Activated CD4-positive, alpha-beta T cell treated with anti-CD3 and anti-CD28 coated beads, Interleukin-10, Interleukin-2, amounts not matched to agents 100 ng/mL and 50 ng/mL, durations not matched to agents 16 hours and 8 hours (primary cell): ENCODE measurements at places on chromosomes 4 and X.

DNA sequence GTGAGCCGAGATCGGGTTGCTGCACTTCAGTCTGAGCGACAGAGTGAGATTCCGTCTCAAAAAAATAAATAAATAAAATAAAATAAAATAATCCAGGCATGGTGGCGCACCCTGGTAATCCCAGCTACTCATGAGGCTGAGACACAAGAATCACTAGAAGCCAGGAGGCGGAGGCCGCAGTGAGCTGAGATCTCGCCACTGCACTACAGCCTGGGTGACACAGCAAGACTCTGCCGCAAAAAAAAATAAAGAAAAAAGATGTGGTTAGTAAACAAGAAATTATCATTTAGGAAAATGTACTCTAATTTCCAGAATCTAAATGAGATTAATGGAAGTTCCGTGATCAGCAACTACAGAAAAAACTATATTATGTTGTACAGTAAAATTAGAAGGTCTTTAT, 14.5 kb upstream of the LRBA start:
- DNase-seq: peak; percentile 79

- no peak for DNase-seq
Observed at GRCh38 chrX:153190381-153190780, 11.3 kb downstream of the MAGEA1 start.

DNA sequence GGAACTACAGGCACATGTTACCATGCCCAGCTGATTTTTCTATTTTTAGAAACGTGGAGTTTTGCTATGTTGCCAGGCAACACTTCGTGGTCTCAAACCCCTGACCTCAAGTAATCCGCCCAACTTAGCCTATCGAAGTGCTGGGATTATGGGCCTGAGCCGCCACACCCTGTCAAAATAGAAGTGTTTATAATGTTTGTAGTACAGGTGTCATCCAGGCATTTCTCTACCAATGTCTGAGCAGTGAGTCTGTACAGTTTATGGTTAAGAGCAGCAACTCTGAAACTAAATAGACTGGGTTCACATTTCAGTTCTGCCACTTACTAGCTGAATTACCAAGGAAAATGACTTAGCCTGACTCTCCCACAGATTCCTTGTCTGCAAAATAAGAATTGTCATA, 460.4 kb upstream of the GALNT7 start:
- DNase-seq: no peak

GRCh38 chr4:38695809-38696208, 31.8 kb downstream of the KLF3 start:
- DNase-seq: no peak

DNA sequence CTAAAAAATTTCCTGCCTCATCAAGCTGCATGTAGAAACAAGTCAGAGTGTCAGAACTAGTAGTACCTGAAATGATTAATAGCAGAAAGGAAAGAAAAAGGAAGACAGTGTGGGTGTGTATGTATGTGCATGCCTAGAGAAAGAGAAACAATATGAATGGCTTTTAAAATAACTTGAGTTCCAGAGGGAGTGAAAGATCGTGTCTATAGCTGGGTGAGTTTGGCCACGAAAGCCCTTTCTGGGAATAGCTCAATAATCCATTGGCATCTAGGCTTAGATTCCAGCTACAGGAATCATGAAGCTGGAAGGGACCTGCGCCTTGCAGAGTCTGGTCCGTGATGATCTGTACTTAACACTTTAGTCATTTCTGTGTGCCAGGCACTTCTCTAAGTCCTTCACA, 195.6 kb downstream of the RAPGEF2 start:
- DNase-seq: no peak

DNA sequence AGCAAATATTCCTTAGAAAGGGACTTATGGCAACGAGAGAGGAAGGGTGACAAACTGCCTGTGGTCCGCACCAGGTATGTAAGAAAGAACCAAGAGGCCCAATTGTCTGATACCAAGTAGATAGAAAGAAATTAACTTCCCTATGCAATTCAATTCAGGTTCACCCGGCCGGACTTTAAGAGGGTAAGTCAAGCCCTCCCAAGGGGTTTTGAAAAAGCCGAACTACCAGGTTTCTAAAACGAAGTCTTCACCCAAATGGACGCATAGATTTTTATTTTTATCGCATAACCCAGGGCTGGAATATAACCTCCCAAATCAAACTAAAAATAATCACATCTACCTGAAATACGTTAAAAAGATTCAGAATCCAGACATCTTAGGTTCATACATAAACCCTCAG, 1.6 kb upstream of the MAB21L2 start:
- DNase-seq: no peak

- DNase-seq: no peak
Observed at GRCh38 chr4:150342945-150343344, 239.0 kb upstream of the MAB21L2 start.

GRCh38 chrX:115522952-115523351, 38.0 kb upstream of the PLS3 start:
- DNase-seq: no peak

DNA sequence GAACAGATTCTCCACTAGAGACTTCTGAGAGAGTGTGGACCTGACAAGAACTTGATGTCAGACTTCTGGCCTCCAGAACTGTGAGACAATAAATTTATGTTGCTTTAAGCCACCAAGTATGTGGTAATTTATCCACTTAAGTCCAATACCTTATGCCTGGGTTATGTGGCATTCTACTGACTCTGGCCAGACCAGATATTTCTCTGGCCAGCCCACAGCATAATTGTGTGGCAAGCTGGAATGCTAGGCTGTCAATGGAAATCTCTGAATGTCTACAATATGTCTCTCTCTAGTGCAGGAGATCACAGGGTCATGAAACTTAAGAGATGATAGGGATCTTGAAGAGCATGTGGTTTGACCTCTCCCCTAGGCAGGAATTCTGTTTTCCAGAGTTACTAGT, 251.0 kb downstream of the ZNF674 start:
- no peak for DNase-seq
